ENCODE measurements at places on chromosomes 6 and 20.

- DNase-seq: peak; percentile 36
Observed at GRCh38 chr6:13615792-13616120, 621 bp downstream of the NOL7 start.

DNA sequence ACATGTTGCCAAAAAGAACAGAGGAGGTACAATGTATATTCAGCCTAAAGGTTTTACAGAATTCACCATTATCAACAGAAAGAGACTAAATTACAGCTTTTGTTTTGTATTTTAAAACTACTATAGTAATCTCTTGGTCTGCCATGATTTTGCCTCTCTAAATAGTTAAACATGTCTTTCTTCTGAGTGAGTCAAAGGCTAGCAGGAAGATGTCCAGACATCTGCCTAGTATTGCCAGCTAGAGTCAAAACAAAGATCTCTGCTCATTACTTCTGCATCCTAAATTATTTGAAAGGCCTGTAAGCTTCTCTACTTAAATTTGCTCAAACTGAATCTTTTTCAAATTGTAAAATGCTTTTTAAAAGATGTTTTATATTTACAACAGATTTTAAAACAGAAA lies 8.8 kb downstream of the ASF1A start:
- no peak for DNase-seq

DNA sequence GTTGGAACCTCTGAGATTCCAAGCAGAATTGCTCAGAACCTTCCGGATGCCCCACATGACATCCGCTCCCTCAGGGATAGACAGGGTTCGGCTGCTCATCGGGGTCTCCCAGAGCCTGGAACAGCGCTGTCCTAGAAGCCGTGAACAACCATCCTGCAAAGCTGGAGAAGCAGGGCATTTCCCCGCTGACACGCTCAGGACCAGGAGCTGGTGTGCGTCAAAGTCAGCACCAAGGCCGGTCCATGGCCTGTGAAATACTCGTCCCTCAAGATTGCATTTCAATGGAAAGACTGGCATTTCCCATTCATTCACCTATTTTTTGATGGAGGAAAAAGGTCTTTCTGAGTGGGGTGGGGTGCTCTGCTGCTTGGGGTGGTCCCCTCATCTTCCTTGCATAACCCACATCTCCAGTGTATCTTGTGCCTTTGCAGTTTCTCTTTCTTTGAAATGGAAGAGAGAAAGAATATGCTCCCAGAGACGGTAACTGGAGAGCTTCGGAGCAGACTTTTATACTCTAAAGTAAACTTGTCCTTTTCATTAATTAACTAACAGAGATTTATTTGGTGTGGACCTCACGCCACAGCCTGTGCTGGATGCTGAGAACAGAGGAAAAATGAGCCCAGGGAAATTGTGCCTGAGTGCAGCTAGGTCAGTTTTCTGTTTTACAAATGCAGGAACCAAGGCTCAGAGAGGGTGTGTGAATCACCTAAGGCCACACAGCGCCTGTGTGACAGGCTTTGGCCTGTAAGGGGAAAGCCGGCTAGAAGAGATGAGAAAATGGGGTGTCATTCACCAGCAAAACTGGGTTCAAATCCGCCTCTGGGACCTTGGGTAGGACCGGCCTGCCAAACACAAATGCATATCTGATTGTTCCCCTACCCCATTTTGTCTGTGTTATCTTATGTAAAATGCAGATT lies 52.4 kb downstream of the RBM38 start:
- no peak for DNase-seq

GRCh38 chr20:53171065-53171464 lies 198.9 kb downstream of the TSHZ2 start:
- DNase-seq: no peak

DNA sequence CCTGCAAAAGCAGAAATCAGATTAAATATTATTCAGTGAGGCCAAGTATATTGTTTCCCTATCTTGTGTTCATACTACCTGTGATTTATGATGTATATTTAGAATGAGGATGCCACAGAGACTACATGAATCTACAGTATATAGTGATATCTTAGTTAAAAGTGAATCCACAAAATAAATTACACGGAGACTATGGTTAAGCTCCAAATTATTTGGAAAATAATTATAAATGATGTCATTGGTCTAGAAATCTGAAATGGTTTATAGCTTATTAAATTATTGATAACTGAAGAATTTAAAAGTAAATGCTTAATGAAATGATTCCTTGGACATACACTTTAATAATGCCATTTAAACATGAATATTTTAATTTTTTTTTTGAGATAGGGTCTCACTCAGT lies 4.2 kb upstream of the USP45 start:
- no peak for DNase-seq

GRCh38 chr6:63391203-63391970 lies 71.6 kb upstream of the LGSN start:
- no peak for DNase-seq

DNA sequence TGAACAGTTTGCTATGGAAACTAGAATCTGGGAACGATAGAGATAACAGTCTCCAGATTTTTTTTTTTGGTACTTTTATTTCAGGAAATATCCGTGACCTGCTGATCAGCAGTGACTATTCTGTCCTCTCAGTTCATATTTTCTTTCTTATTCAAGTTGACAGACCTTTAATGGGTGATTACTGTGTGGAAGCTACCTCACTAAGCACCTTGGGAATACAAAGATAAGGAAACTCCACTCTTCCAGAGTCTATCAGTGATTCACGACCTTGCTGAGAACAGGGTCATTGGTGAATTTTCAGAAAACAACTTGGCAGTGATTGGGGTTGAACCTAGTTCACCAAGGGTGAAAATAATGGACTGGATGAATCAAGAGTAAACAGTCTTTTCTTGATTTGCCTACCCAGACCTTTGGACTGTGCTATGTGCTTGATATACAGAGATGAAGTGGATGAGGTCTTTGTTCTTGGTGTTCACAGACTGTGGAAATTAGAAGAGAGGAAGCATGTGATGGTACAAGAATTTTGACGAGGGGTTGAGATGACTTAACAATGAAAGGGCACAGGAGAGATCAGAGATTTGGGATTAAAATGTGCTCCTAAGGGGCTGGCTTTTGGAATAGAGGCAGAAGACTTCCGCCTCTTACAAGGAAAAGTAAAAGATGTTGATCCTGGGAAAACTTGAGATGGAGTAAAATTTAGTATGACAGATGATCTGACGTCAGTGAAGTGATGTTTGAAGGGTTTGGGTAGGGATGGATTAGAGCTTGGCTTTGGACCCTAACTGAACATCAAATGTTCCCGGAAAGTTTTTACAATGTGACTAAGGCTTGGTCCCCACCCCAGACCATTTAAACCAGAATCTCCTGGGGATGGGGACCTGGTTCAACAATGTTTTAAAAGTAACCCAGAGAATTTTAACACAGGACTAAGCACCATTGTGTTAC lies 1.2 kb downstream of the KAT14 start:
- DNase-seq: no peak

GRCh38 chr6:138278326-138278725 lies 60.0 kb upstream of the PBOV1 start:
- no peak for DNase-seq

GRCh38 chr6:28474441-28475219 lies 31.3 kb upstream of the ZSCAN23 start:
- DNase-seq: peak; percentile 26

- no peak for DNase-seq
Observed at GRCh38 chr6:156525541-156525940, 251.6 kb upstream of the ARID1B start.

- no peak for DNase-seq
Observed at GRCh38 chr6:7561153-7561964, 19.9 kb downstream of the DSP start.

DNA sequence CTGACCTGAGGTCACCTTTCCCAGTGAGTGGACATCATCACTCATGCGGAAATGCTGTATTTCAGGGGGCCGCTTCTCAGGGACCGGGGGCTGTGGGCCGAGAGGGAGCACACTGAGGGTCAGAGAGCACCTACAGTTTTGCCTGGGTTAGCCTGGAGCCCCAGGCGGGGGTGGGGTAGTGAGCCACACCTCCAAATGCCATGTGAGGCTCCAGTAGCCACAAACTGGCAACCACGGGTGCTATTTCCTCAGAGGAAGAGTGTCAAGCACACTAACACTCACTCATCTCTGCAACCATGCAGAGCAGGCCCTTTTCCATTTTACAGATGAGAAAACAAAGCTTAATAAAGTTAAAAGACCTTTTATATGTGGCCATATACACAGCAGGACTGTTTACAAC lies 4.7 kb downstream of the EHMT2 start:
- no peak for DNase-seq

GRCh38 chr6:148440877-148441453 lies 98.3 kb downstream of the SASH1 start:
- no peak for DNase-seq

DNA sequence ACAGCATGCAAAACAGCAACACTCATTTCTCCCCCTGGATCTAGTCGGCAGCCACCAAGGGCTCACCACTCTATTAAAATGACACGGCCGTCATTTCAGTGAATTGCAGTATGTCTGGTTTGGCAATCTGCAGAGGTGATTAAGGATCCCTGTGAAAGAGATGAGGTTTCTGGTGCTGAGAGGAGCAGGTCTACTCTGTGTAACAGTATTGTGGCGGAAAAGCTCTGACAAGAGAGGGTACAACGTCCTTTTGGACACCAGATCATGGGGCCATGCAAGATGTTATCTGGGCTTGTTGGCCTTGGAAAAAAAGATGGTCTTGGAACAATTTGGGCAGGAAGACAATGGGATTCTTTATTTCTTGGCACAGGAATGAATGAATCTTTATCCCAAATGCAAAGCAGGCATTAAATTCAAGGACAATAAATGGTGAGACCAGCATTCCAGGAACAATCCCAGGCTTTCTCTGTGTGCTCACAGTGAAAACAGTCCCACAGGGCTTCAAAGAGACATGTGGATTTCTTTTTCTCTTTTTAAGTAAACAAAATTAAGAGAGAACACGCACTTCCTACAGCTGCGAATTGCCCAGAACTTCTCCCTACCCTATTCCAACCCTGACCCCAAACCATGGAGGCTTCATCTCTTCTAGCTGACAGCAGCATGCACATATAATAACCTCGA lies 33.7 kb upstream of the ADGRF1 start:
- no peak for DNase-seq

- DNase-seq: no peak
Observed at GRCh38 chr20:61731363-61732181, 334.1 kb downstream of the TAF4 start.

- DNase-seq: no peak
Observed at GRCh38 chr20:52867305-52867704, 104.9 kb upstream of the TSHZ2 start.

GRCh38 chr6:99905209-99906106 lies 88.6 kb downstream of the MCHR2 start:
- DNase-seq: no peak

DNA sequence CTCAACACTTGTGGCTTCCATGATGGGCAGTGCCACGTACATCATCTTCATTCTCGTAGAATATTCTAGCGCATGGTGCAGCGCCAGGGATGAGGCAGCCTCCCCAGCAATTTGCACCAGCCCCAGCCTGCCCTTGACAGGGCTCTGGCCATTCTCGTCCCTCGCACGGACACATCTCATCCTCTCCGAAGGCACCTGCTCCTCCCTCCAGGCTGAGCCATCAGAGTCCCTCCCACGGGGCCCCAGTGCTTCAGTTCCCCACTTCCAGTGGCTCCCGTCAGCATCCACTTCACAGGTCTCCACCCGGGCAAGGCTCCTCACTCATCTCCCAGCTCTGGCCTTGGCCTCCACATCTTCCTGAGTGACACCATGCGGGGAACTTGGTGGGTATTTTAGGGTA lies 13.3 kb upstream of the PHACTR3 start:
- DNase-seq: no peak

GRCh38 chr6:143928853-143929252 lies 64.6 kb downstream of the ZC2HC1B start:
- no peak for DNase-seq

DNA sequence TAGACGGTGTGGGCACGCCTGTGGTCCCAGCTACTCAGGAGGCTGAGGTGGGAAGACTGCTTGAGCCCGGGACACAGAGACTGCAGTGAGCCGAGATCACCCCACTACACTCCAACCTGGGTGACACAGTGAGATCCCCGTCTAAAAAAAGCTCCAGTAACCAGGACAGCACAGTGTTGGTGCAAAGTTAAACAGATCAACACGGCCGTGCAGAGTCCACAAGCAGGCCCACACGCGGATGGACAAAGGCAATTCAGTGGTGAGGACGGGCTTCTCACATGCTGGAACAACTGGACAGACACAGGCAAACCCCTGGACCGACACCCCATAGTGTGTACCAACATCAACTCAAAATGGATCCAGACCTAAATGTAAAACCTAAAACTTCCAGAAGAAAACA lies 41.7 kb downstream of the TAF4 start:
- DNase-seq: no peak

DNA sequence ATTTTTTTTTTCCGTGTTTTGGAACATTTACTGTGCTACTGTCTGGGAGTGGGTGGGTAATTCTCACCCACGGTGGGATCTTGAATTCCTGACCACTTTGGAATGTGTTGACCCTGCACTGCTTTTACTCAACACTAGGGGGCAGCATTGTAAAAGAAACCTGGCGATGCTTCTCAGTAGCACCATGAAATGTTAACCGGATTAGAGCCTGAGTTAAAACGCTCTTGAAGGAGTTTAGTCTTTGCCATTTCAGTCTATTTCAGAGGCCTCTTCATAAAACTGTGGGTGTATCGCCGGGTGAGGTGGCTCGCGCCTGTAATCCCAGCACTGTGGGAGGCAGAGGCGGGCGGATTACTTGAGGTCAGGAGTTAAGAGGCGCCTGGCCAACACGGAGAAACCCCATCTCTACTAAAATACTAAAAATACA lies 114.4 kb upstream of the PRND start:
- DNase-seq: peak; percentile 48

GRCh38 chr6:161439093-161439492 lies 165.2 kb upstream of the AGPAT4 start:
- no peak for DNase-seq

DNA sequence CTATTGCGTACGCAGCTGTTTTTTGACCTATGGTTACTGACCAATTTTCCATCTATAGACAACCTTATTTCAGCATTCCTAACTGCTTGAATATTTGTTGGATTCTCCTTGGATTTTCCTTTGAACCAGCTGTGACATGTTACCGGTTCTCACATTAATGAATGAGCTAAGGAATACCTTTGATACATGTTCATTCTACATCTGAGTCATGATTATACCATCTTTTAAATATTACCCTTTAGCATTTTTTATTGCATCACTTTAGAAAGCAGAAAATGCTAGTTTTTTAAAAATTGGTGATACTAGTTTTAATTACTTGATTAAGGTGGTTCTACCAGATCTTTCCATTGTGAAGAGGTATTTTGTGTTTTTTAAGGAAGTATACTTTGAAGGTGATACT lies 1.9 kb upstream of the IGF2R start:
- DNase-seq: no peak

- no peak for DNase-seq
Observed at GRCh38 chr6:106525107-106525881, 104.0 kb downstream of the RTN4IP1 start.

DNA sequence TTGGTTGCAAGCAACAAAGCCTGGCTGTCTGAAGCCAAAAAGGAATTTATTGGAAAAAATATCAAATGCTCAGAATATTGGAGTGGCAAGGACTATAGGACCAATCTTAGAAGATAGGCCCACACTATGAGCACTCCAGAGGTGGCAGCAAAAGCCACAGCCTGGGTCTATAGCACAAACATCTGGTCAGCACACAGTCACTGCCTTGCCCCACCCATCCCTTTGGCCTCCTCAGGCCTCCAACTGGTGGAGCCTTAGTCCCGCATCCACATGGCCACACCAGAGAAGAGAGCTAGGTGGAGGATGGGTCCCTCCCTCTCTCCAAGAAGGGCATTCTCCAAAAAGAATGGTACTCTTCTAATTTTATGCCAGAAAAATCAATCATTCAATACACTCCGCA lies 14.0 kb downstream of the NUDT3 start:
- DNase-seq: no peak

- DNase-seq: no peak
Observed at GRCh38 chr6:51396583-51396982, 577.9 kb downstream of the TFAP2B start.
